Stimulated activated CD4-positive, alpha-beta T cell treated with anti-CD3 and anti-CD28 coated beads, Interleukin-15, amount 100 ng/mL, for 48 hours (primary cell): ENCODE measurements at places on chromosomes 7 and 10.

DNA sequence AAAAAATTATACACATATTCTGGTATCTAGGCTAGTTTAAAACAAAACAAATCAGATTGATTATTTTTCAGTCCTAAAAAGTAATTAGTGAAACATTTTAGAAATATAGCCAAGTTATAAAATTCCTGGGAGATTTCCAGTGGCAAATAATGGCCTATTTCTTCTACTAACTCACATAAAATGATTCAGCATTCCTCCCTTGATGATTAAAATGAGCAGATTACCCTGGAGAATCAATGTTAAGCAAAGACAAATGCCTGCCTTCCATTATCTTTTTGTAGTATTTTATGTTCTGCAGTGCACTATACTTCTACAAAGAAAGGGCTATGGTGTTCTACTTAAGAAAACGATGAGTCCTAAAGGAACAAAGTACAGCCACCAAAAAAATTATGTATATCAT, 53.6 kb downstream of the PARD3 start:
- no peak for DNase-seq

DNA sequence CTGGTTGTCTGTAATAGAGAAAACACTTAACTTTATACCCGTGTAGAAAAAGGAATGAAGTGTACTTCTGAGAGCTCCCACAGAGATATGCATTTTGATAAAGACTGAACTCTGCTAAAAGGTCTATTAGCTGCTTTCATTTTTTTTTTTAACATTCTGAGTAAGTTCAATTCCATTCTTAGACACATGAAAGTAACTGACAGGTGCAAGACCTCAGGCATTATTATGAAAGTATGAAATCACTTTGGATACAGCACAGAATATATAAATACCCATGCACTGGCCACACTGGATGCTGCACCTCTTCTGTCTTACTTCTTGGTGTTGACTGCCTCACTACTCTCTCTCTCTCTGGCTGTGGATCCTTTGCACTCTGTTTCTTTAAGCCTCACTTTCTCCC, 46.2 kb downstream of the VWDE start:
- DNase-seq: no peak

DNA sequence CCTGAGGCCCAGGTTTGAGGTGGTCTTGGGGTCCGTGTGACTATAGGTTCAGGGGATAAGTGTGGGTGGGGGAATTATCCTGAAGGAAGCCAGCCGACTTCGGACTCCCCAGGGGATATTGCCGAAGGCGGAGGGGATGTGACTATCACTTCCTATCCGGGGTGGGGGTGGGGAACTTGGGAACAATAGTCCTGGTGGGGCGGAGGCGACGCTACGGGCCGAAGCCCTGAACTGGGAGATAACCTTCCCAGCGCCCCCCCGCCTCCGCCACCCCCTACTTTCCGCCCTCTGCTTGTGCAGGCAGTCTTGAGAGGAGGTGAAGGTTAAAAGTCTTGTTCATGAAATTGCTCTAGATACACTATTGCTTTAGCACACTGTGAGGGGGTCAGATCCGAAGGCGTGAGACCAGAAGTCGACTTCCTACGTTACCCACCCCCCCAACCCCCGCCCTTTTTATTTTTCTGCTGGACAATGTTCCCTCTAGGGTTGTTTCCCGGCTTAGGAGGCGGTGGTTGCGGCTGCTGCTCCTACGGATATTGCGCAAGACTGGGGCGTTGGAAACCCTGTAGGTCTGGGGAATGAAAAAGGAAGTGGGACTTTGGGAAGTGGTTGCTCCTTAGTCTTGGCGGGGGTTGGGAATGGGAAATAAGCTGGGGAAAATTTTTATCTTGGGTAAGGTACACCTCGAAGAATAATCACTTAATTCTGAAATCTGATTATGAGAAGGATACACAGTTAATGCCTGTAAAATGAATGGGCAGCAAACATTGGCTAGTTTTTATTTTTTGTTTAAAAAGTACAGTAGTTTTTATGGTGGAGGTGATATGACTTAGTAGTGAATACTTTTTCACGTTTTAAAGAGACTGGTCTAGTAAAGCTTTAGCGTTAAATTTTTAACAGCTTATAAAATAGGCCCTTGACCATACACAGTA, 1.5 kb downstream of the PTPN12 start:
- no peak for DNase-seq

DNA sequence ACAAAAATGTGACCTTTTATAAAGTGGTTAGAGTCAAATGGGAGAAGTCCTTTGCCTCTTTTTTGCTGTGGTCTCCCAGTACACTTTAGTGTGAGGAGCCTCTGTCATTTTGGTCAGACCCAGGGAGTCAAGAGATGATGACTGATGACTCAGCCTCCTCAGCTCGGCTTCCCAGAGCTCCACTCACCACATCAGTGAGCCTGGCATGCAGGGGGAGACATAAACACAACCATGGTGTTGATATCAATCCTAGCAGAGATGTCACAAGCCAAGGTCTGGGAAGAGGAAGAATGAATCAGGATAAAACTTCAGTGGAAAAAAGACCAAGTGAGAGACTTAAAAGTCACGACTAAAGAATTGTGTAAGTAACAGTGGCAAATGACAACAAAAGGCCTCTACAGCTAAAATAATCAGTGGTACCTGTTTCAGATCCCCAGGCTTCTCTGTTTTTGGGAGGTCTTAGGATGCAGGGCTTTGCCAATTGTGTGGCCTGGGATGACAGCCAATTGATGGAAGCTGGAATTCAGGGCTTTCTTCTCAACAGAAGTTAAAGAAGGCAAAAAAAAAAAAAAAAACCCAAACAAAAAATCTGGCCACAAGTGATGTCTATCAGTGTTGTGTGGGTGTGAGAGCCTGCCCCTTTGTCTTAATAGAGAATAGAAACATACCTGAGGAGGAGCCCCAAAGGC, 50.2 kb downstream of the TFAM start:
- DNase-seq: peak; percentile 5

DNA sequence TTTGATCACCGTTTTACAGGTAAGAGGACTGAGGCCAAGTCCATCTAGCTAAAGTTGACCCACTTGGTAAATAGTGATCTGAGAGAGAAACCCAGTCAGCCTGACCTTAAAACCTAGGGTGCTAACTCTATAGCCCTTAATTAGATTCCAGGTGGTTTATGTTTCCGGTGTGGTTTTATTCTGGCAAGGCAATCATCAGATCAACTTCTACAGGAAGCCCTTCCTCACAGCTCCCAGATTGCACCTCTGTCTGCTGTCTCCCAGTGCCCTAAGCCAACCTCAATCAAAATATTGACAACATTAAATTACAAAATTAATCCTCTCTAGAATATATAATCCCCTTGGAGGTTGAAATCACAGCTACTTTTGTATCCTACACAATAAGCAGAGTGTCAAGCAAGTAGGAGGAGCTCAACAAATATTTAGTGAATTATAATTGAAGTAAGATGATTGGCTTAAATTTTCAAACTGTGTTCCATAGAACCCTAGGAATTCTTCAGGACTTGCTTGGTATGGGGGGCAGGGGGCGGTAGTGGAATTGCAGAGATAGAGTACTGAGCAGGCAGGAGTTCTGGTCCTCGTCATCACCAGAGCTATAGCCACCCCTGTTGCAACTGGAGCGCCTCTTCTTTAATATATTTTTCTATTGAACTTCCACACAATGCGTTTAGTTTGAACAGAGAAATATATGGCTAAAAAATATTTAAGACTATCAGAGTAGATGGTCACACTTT, 692.8 kb upstream of the LRRN3 start:
- no peak for DNase-seq

- DNase-seq: no peak
These were observed 31.3 kb downstream of the PIP4K2A start for GRCh38 chr10:22683140-22683389.

GRCh38 chr10:31603235-31604087, 284.4 kb downstream of the ZEB1 start:
- DNase-seq: peak; percentile 90

GRCh38 chr10:96325719-96326373, 21.6 kb downstream of the DNTT start:
- DNase-seq: no peak

- no peak for DNase-seq
These were observed 9.1 kb downstream of the OR2A7 start for GRCh38 chr7:144255471-144255897.

DNA sequence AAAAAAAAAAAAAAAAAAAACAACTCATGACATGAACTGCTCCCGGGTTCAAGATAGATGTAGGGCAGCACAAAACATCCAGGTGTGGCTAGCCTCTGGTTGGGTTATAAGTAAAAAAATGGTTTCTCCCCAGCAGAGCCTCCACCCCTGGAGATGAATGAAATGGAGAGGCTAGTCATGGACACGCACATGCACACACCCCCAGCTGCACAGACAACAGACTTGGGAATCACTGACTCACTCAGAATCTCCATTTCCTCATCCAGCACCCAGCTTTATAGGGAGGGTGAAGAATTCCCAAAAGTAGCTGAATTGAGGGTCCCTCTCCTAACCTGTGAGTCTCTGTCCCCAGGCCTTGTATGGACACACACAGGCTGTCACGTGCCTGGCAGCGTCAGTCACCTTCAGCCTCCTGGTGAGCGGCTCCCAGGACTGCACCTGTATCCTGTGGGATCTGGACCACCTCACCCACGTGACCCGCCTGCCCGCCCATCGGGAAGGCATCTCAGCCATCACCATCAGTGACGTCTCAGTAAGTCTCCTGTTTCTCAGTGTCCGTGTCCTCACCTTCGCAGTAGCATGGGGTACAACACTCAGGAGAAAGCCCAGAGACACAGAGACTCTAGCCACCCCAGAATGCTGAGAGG, 35.0 kb upstream of the LRRC18 start:
- DNase-seq: no peak

GRCh38 chr10:77680811-77681210, 43.2 kb upstream of the KCNMA1 start:
- DNase-seq: no peak

GRCh38 chr7:127290801-127291361, 38.1 kb upstream of the GRM8 start:
- no peak for DNase-seq

DNA sequence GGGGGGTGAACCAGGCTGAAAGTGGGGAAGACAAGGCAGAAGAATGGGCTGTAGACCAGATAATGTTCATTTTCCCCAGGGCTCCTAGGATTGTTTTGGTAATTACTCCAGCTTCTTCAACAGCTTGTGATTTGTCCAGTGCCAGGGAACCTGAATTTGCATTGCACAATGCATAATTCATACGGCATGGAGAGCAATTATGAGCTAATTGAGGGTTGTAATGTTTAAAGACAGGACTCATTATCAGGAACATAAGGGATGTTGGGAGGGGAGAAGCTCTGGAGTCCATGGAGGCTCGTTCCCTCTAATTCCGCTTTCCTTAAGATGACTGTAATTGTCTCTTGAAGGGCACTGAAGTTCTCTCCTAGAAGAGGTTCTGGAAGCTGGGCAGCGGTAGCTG, 405.0 kb upstream of the ZMIZ1 start:
- no peak for DNase-seq

DNA sequence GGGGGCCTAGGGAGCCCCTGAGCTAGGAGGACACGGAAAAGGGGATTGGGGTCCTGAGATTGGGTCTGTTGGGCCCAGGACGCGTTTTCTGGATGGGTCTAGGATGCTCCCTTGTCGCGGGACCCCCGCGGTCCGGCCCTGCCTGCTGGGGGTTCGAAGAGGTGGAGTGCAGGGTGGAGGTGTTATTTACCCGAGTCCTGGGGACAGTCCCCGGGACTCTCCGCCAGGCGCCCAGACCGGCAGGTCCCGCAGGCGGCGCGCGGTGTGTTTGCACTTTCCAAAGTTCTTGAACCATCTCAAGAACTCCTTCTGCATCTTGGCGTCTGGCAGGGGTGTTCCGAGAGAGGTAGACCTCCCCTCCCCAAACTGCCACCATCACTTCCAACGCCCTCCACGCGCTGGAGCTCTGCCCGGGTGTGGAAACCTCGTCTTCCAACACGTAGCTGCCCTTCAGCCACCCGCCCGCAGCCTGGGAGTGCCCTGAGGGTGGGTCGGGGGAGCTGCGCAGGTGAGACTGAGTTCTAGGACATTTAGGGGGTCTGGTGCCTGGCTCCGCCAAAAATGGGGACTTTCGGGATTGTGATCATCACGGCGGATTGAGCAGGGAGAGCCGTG, 569 bp downstream of the CAV1 start:
- DNase-seq: no peak

DNA sequence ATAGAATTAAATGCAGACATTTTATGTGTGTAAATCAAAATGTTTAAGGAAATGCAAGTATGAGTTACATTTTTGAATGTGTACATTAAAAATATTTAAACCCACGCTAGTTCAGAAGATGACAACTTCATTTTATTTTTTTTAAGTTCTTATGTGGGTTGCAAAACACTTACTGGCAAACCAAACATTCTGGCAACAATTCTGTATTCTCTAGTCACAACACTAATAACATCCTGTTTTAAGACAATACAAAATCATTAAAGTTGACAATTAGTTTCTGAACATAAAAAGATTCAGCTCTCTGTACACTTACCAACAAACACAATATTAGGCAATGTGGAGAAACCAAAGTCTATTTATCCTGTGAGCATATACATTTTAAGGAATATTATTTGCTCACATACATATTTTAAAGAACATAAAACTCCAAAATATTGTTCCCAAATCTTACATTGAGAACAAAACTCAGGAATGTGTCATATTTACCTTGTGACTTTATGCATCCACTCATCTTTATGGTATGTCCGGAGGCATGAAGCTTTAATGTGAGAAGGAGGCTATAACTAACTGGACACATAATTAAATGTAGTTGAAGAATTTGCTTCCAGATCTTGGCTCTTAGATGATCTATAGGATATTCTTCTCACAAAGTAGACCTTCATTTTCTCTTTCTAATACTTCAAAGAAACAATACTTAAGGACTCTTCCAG, 134.7 kb downstream of the DGKB start:
- DNase-seq: no peak

GRCh38 chr10:100890141-100890672, 22.6 kb upstream of the SLF2 start:
- DNase-seq: no peak

- DNase-seq: no peak
These were observed 4.6 kb upstream of the TSPAN15 start for GRCh38 chr10:69446650-69447151.

DNA sequence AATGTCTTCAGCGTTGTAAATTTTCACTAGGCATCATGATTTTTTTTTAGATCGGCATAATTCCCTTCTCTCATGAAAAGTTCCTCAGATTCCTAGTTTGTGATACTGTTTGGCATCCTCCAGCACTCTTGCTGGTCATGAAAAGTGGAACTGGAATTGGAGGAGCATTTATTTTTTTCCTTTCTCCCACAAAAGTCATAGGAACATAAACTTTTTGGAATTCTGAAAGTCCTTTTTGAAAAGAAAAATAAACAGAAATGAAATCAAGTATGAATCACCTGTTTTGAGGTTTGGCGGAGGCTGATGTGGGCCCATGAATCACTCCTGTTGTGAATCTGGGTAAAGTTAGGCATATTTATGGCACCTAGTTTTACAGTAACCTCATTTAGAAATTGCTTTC, 17.7 kb downstream of the CACNB2 start:
- no peak for DNase-seq
